Activated CD4-positive, alpha-beta memory T cell treated with anti-CD3 and anti-CD28 coated beads, Interleukin-2, amount 10 ng/mL, durations not matched to agents 7 days and 5 days (primary cell): ENCODE measurements at places on chromosomes 7 and 10.

- DNase-seq = no peak
Measured at GRCh38 chr7:85030893-85031292, 156.0 kb downstream of the SEMA3D start.

DNA sequence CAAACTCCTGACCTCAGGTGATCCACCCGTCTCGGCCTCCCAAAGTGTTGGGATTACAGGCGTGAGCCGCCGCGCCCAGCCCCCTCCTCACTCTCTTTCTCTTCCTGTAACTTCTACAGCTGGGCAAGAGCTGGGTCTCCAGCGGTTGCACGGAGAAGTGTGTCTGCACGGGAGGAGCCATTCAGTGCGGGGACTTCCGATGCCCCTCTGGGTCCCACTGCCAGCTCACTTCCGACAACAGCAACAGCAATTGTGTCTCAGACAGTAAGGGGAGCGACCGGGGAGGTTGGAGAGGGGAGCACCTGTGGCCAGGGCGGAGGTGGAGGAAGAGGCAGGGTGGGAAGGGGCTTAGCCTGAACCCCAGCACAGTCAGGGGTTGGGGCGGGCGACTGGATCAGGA, 41.4 kb downstream of the EPHB4 start:
- no peak for DNase-seq

- DNase-seq = no peak
Measured at GRCh38 chr10:17479822-17480221, 25.4 kb upstream of the ST8SIA6 start.

DNA sequence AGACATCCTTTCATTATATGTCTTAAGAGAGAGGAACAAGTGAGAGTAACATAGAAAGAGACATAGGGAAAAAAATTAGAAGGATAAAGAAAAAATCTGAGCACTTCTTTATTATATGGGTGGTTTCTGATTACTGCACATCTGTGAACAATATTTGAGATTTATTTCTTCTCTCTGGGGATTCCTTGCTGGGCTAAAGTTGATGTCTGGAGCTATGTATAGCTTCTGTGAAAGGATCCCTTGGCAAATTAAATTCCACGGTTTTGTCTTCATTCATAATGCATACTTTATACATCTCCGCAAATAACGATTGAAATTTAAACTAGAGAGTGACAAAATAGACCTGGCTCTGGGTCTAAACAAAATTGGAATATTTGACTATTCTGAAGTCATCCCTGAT, 232.2 kb upstream of the CTBP2 start:
- no peak for DNase-seq

DNA sequence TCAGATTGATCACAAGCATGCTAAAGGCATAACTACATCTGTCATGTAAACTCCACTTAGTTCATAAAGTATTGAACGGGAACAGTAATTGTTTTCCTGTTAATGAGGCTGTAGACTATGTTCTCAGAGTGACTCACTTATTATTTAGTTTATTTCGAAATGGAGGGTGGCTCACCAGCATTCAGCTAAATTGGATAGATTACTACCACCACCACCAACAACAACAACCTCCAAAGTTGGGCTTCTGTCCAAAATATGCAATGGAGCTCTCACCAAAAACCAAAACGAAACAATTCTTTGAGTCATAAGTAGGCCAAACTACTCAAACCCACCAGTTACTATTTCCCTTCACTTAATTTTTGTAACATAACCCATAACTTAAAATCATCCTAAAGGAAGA, 127.9 kb upstream of the NRBF2 start:
- DNase-seq = no peak

DNA sequence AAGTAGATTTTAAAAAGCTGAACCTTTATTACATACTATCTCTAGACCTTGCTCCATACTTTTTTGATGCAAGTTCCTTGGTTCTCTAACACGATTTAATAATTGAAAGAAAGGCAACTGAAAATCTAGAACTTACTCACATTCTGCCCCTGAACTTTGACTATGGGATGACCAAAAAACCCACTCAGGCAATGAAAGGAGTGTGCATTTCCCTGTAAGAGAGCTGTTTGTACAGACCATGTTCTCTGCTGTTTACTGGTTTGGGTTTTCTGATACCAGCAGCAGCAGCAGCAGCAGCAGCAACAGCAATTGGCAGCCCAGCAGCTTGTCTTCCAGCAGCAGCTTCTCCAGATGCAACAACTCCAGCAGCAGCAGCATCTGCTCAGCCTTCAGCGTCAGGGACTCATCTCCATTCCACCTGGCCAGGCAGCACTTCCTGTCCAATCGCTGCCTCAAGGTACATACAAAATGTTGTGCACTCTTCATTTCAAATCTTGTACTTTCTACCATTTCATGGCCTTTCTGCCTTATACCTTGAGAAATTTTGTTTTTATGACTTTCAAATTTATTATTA, 216.7 kb downstream of the FOXP2 start:
- DNase-seq = no peak

- no peak for DNase-seq
Measured at GRCh38 chr7:155062411-155062810, 7.7 kb upstream of the HTR5A start.

- DNase-seq = no peak
Measured at GRCh38 chr10:97129666-97130065, 56.1 kb downstream of the SLIT1 start.
